ENCODE measurements at places on chromosomes 6 and 20.

DNA sequence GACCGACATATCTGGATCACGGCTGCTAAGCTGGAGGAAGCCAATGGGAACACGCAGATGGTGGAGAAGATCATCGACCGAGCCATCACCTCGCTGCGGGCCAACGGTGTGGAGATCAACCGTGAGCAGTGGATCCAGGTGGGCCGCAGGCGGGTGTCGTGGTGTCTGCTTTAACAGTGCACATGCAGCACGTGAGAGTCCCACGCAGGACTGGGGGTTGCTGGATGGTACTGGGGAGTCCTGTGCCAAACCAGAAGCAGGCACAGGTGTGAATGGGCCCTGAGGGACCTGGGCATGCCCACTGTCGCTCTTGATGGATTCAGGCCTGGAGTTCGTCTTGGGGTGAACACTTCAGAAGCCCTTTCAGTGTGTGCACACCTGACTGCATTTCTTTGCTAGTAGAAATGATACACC lies 24.6 kb upstream of the C20orf204 start:
- DNase-seq: no peak

DNA sequence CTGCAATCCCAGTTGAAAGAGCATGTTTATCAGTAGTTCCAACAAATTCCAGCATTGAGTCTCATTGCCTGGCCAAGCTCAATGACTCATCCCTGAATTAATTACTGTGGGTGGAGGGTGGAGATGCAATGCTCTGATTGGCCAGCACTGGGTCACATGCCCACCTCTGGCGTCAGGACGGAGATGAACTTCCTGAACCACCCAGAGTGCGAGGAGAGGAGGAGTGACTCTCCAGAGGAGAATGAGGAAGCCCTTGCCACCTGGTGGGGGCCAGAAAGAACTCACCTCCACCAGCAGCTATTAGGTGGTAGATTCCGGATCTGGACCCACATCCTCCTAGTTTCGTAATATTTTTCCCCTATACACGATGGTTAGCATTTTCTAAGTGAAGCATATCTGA lies 283.9 kb downstream of the TBC1D7 start:
- no peak for DNase-seq

- no peak for DNase-seq
Measured at GRCh38 chr6:170067181-170067641, 223.7 kb downstream of the DLL1 start.

DNA sequence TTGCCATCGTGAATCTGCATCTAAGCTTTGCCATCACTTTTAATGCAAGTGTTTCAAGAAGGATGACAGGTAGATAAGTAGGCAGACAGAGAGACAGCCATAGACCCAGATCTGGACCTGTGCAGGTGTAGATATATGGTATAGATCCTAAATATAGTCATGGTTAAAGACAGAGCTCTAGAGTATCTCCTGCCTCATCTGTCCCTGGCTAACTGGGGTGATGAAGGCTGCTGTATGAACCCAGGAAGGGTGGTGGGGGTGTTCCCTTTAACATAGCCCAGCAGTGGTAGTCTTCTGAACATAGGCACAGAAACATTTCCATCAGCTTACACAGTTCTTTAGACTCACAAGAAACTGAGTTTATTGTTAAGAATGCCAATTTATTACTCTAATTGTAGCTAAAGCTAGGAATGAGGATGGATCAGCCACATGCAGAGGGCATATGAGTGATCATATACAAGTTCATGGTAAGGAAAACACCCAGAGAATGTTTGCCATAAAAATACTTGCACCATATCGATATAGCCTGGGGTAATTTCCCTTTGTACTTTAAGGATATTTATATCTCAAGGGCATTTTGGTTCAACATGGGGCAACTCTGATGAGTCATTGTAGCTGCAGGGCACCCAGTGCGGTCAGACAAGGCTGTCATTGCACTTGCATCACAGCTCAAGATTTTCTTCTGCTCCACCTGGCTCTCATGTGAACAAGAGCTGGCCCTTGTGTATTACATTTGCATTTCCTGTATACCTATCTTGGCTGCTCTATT lies 587.2 kb downstream of the EPM2A start:
- no peak for DNase-seq

- no peak for DNase-seq
Measured at GRCh38 chr20:54212871-54213270, 5.0 kb downstream of the PFDN4 start.

DNA sequence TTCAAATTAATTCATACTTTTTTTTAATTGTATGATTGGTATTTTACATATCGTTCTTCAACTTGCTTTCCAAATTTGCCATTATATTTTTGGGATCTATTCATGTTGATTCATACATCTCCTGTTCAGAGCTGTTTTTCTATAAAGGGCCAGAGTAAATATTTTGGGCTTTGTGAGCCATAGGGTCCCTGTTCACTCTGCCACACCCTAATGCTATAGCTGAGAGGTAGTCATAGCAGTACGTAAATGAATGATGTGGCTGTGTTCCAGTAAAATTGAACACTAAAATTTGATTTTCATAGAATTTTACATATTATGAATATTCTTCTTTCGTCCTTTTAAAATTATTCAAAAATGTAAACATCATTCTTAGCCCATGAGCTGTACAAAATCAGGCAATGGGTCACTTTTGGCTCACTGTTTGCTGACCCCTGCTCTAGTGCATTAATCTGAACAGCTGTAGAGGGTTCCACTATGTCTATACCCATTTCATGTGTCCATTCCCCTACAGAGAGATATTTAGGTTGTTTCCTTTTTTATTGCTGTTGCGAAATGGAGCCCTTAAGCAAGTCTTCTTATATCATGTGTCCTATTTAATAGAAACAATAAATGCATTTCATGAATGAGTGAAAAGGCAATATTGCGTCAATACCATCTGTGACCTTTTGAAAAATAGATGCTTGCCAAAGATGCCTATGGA lies 136.4 kb upstream of the SALL4 start:
- DNase-seq: no peak
